ENCODE measurements at places on chromosomes 5 and 9.
A peak's percentile ranks its signal among the peaks of the same experiment; 100 is the strongest.

DNA sequence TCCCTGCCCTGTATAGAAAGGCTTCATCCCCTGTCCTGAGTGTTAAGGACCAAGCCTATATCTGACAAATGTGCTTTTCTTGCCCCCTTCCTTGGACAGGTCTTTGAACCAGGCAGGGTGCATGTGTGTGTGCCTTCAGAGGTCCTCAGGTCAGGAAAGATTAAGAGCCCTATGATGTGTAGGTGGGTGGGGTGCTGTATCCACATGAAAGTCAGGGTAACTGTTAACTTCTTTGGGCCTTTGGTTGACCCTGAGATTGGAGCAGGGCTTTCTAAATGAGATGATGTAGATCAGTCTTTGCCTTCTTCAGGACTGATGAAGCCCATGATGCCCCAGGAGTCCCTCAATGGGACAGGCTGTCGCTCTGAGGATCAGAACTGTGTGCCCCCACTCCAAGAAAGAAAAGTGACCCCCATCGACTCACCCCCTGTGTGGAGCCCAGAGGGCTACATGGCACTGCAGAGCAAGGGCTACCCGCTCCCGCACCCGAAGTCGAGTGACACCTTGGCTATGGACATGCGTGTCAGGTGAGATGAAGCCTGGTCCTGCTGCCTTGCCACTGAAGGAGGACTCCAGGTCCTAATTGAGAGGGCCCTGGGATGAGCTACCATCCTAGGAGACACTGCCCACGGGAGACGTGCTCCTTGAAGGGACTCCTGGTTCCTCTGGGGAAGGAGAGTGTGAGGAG, 29.4 kb upstream of the POMT1 start:
- no peak for DNase-seq

DNA sequence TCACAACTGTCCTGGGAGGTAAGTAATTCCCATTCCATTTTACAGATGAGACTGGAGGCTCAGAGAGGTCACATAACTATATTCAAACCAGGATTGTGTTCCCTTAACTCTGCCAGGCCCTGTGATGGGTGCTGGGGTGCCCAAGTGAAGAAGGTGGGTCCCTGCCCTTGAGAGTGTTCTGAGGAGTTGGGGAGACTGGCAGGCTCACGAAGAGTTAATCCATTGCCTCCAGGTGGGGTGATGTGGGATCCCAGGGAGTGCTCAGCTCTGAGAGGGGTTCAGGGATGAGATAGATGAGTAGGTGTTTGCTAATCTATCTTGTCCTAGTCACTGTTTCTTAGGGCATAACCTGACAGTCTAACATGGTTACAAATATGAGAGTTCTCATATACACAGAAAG, 36.7 kb downstream of the GSN start:
- DNase-seq, result no peak

GRCh38 chr9:134937164-134937555, 19.4 kb upstream of the FCN1 start:
- DNase-seq, result no peak

DNA sequence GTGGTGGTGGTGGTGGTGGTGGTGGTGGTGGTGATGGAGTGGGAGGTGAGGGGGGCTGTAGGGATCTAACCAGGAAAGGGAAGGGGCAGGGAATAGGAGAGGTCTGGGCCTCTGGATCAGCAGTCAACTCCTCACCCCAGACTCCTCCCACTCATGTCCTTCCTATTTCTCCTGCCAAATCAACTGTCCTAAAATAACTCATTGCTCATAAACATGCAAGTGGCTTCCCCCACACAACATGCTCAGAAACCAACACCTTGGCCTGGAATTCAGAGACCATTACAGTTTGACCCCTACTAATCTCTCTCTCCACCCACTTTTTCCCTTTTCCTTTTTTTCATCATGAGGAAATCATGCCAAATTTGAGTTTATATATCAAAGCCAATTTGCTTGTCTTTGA, 8.4 kb upstream of the FSD1L start:
- no peak for DNase-seq

GRCh38 chr5:83255268-83255667, 177.9 kb downstream of the XRCC4 start:
- no peak for DNase-seq

- no peak for DNase-seq
These were observed 145.7 kb upstream of the SNX2 start for GRCh38 chr5:122629121-122629677.

DNA sequence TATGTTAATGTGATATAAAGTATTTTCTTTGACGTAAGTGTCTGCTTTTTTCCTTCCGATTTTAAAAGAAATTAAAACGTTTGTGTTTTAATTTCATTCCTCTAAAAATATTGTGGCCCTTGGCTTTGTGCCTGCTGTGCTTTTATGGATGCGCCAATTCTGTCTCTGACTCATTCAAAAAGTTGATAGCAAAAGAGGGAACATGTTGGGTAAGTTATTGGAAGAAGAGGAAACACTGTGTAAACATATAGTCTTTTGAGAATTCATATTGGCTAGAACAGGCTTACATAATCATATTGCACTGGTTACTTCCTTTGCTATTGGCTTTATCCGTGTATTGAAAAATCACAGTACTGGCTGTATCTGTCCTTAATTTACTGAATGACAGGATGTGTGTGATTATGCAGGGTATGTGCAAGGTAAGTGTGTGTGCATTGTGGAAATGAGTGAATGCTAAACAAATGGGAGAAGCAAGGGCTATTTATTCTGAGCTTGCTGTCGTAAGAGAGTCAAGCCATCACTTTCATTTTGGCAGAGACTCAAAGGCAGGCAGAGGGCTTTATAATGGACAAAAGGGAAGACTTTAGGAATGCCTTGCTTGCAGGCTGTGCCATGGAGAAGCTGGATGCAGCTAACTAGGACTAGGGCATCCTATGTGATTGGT, 67.8 kb downstream of the SGCD start:
- DNase-seq, result no peak

GRCh38 chr9:130043654-130044623, 950 bp upstream of the FNBP1 start:
- peak; percentile 33 for DNase-seq

GRCh38 chr5:135344349-135344748, 54.7 kb downstream of the MACROH2A1 start:
- no peak for DNase-seq

DNA sequence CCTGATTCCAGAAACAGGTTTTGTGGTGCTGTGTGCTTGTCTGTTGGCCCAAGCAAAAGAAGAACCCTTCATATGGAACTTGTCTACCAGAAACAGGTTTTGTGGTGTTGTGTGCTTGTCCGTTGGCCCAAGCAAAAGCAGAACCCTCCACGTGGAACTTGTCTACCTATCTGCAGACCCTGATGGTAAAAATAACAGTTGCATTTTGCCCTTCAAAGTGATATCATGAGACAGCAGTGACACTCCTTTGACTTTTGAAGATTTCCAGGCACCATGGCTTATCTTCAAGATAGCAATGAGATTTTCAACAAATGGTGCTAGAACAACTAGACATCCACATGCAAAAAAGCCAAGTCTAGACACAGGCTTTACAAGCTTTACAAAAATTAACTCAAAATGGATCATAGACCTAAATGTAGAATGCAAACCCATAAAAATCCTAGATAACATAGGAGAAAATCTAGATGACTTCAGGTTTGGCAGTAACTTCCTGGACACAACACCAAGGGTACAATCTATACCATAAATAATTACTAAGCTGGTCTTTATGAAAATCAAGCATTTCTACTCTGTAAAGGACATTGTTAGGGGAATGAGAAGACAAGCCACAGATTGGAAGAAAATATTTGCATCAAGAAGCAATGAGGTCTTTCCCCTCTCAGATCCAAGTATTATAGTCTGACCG, 16.8 kb downstream of the MACROH2A1 start:
- no peak for DNase-seq
